ENCODE measurements at places on chromosomes 7 and 10.

DNA sequence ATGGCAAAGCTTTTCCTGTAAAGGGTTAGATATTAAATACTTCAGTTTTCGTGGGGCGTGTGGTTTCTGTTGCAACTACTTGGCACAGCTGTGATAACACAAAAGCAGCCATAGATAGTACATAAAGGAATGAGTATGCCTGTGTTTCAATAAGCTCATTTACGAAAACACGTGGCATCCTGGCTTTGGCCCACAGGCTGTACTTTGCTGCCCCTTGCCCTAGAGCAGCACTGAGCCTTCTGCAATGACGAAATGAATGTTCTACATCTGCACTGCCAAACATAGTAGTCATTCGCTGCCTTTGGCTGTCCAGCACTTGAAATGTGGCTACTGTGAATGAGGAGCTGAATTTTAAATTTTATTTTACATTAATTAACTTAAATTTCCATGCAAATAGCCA is 376.2 kb upstream of the TPK1 start:
- DNase-seq, result no peak

DNA sequence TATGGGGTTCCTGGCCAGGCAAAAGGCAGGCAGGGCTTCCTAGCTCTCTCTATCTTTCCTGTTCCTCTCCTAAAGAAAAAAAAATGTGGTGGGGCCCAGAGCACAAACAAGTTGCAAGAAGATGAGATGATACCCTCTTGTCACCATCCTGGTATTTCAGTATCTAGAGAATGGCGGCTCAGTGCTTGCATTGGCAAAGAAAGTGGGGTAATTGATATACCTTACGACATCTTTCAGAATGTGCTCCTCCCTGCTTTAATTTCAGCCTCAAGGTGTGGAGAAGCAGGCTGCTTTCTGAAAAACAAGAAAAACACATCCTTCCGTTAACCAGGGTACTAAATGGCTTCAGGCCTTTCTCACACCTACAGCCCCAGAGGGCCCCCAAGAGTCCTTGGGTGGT is 34.5 kb upstream of the CUX1 start:
- no peak for DNase-seq

DNA sequence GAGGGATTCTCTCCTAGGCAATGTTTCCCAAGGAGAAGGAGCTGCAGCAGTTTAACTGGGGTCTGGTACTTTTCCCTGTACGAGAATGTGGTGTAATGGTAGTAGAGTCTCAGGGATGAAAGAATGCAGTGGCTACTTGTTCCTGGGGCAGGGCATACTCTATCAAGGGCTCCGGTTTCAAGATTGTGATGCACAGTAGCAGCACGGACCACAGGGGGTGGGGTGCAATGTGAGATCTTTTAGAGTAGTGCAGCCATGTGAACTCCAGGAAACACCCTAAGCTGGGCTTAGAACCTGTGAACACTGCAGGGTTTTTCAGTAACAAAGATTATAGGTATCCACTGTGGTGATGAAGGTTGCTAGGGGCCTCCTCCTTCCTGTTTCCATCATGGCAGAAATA is 903.9 kb downstream of the NRG3 start:
- DNase-seq, result no peak

DNA sequence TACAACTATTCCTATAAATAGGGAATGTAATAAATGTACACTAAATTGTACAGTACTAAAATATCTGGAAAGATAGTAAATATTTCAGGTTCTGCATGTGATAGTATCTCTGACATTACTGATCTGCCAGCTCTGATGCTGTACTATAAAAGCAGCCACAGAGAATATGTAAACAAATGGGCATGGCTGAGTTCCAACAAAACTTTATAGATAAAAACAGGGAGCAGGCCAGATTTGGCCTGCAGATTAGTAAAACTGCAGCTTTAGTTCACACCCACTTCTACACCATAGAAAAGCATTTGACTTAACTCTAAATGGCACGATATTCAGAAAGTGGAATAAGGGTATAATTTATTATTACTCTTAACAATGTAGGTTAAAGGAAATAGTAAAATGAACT is 18.8 kb upstream of the TLL2 start:
- DNase-seq, result no peak

- no peak for DNase-seq
Observed at GRCh38 chr10:58674251-58674650, 161.6 kb downstream of the BICC1 start.

DNA sequence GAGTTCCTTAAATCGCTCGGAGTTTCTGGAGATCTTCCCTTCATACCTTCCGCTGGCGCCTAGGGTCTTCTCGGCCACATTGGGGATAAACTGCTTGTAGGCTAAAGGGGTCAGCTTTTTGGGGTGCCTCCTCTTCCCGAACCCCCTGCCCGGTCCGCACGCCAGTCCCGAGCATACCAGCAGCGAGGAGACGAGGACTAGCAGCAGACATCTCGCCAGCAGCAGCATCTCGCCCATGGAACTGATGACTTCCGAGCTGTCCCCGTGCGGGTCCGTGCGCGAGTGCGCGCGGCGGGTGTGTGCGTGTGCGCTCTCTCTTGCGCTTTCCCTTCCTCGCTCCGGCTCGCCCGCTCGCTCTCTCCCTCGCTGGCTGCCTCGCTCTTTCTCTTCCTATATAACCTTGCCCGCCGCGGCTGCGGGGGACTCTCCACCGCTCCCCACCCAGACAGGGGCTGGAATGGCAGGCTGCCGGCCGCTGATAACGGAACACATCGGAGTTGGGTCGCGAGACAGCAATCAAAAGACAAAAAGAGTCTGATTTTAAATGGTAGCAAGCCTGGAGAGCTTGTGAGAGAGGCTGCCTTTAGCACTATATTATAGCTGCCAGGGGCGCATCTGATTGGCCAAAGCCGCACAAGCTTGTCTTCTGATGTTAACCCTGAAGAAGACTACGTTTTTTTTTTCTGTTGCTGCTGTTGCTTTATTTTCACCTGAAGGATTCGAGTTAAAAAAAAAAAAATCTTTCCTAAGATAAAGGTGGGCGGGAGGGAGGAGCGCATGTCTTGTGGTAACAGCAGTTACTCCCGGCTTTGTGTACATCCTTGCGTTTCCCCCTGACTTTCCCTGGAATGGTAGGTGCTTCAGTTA is at the start of gene SHH:
Gene SHH, minus strand, starts transcription at position 569 of the 867 bp plus-strand sequence. Its CDS starts 341 bp downstream, at position 228.
- DNase-seq, result no peak

- DNase-seq, result no peak
Observed at GRCh38 chr7:46168671-46169383, 247.8 kb upstream of the IGFBP3 start.

DNA sequence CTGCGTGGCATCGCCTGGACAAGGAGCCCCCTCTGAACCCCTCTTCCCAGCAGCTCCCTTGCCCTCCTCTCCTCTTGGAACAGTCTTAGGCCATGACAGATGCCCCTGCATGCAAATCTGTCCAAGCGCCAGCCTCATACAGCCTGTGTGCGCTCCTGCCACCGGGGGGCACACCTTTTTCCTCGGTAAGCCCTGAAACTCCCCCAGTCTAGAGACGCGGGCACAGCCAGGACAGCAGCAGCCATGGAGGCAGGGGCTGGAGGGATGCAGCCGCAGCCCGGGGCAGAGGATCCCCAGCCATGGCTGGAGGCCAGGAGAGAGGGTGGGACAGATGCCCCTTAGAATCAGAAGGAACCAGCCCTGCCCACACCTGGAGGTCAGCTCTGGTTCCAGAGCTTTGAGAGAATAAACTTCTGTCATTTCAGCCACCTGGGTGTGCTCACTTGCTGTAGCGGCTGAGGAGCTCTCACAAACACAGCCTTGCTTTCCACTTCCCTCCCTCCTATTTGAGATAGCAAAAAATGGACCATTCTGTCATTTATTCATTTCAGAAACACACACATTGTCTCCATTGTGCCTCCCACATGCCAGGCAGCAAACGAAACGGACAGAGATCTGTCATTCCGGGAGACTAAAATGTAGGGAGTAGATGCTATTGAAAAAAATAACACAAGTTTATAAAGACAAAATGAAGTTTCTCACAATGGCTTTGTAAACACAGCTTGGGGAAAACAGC is 241.5 kb downstream of the WDR37 start:
- no peak for DNase-seq

GRCh38 chr10:57891201-57892006 is 376.3 kb downstream of the IPMK start:
- no peak for DNase-seq

DNA sequence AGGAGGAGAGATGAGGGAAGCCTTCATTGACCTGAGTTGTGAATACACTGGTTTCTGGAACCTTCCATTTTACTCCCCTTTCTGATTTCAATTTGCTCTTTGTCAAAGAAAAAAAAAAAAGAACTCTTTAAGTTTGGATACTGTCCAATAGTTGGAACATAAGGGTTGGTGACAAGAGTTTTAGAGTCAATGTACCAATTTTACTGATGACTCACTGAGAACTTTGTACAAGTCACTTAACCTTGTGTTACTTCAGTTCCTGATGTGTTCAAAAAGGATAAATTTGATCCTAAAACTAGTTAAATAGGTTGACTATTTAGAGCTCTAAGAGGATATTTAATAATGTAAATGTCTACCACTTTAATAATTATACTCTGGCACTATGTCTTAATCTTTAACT is 4.1 kb upstream of the CDK14 start:
- no peak for DNase-seq

GRCh38 chr10:340646-341045 is 205.4 kb downstream of the ZMYND11 start:
- no peak for DNase-seq

- DNase-seq, result no peak
Observed at GRCh38 chr7:19869979-19870378, 96.6 kb upstream of the TMEM196 start.

- DNase-seq, result no peak
Observed at GRCh38 chr7:67858931-67859330, 862.3 kb downstream of the TYW1 start.
